CD8-positive, alpha-beta memory T cell (primary cell): ENCODE measurements at places on chromosomes 13 and 19. TPM values are rescaled to one million over a fixed set of nuclear protein-coding genes. Genes with fewer than 3 reads are reported as not detected.

GRCh38 chr19:48661711-48662090, 11.1 kb downstream of the NTN5 start:
- DNase-seq = no peak

- no peak for DNase-seq
Measured at GRCh38 chr13:32212421-32212820, 102.7 kb downstream of the ZAR1L start.

GRCh38 chr19:49017666-49018351, 918 bp upstream of the LHB start:
- DNase-seq = peak; percentile 54

GRCh38 chr13:46385946-46386345, 1.1 kb downstream of the RUBCNL start:
- DNase-seq = no peak

DNA sequence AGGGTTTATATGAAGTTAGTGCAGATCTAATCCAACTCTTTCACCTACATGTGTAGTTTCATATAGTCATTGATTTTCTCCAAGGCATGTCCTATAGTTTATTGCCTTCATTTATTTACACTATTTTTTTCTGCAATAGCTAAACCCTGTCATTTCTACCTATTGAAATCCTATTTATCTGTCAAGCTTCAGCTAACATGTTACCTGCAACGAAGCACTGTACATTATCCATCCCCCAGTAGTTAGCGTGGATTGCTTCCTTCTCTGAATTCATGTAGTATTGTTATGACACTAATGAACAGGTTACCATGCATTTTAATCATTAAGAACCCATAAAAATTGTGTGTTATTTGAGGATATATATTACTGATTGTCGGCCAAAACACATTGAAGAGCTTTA, 742.9 kb upstream of the PCDH20 start:
- DNase-seq = no peak

- DNase-seq = no peak
Measured at GRCh38 chr13:29710511-29710910, 115.0 kb upstream of the SLC7A1 start.

DNA sequence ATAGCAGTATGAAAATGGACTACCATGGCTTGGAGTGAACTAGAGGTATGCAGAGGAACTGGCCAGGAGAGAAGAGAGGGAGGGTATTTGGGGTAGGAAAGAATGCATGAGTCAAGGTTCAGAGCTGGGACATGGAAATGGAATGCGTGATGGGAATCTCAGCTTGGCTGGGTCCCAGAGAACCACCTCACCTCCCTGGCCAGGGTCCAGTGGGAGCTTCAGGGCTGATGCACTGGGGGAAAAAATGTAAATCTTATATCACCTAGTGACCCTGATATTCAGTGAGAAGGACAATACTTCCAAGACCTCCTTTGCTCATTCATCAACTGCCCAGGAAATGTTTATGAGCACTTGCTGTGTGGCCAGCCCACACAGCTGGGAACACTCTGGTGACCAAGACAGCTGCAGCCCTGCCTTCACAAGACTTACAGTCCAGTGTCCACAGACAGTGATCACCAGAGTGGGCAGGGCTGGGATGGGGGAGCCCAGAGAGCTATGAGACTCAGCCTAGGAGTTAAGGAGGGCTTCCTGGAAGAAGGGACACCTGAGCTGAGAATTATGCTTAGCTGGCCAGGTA, 12.8 kb downstream of the IGSF23 start:
- DNase-seq = no peak

- DNase-seq = no peak
Measured at GRCh38 chr13:30047154-30047874, 196.9 kb upstream of the UBL3 start.

DNA sequence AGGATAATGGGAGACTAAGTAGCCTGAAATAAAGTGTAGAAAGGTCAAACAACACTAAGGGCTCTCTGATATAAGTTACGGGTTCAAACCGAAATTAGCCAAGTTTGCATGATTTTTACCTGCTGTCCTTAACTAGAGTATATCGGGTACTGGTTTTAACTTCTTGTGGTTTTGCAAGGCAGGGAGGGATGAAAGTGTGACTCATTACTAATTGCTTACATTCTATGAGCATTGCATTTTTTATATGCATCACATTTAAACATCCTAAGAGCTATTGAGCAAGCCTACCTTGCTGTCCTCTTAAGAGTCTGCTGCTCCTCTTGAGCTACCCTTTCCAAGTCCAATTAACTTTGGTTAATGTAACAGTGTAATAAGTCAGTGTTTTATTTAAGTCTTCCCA, 415.4 kb downstream of the SLITRK5 start:
- DNase-seq = no peak

- no peak for DNase-seq
Measured at GRCh38 chr13:75566658-75567057, 17.1 kb downstream of the UCHL3 start.

DNA sequence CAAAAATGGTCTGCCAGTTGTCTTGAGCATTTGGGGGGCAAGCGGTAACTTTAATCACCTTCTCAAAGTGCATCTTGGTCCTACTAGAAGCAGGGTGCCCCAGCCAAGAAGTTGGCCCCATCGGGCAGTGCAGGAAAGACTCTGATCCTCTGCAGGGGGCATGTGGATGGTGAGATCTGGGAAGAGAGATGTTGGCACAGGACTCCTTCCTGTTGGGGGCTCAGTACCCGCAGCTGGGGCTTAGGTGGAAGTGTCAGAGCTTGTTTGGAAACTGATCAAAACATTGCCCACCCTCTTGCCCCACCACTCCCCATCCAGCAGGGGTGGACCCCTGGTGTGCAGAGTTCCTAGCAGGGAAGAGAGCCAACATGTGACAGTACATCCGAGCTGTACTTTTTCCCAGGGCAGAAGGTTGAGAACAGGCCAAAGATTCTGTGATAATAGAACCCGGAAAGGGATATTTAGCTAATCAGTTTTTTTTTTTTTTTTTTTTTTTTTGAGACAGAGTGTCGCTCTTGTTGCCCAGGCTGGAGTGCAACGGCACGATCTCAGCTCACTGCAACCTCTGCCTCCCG, 8.8 kb downstream of the RRAS start:
- no peak for DNase-seq

GRCh38 chr13:38905861-38906260, 84.8 kb downstream of the STOML3 start:
- DNase-seq = no peak

- DNase-seq = peak; percentile 50
Measured at GRCh38 chr19:34254698-34255432, 511 bp downstream of the GARRE1 start.

DNA sequence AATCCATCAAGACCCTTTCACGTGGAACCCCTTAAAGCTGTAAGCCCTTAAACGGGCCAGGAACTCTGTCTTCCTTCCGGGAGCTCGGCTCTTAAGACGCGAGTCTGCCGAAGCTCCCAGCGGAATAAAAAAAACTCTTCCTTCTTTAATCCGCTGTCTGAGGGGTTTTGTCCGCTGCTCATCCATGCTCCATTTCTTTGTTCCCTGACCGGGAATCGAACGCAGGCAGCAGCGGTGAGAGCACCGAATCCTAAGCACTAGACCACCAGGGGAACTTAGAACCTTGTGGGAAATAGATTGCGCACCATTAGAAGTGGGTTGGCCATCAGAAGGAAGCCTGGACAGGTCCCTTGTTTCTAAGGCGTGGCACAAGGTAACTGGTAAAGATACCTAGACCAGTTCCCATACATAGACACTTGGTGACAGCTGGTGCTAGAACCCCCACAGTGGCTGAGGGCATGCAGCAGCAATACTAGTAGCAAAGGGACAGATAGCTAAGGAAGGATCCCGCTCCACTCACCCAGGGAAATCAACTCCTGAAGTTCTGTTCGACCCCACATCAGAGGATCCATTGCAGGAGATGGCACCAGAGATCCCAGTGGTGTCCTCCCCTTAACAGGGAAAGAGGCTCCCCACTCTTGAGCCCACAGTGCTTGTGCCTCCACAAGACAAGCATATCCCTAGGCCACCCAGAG, 1.5 kb upstream of the RGCC start:
- DNase-seq = no peak

DNA sequence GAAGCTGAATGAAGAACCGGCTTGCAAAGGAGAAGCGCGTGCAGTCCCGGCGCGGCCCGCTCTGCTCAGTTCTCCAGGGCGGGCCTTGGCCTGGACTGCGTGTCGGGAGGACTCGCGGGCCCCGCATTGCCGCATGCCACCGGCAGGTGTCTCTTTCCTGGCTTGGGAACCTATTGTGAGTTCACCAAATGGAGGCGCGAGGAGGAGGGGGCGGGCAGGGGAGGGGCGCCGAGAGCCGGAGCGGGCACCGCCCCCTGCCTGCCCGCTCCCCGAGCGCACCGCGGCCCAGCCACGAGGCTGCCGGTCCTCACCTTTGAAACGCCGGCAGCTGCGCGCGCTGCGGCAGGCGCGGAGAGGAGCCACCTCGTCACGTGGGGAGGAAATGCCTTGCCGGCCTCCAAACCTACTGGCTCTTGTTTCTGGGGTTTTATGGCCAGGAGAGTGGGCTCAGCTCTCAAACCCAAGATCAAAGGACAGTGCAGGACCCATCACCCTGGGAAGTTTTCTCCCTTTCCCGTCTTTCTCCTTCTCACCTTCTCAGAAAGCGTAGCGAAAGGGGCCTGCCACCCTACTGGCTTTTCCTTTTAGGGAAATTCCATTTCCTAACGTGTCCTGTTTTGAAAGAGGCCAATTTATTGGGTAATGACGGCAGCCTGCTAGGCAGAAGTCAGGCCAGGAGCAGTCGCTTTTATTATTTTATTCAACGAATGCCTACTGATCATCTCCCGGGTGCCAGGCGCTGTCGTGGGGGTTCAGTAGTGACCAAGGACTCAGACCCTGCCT, 13.8 kb upstream of the UBE2L5 start:
- peak; percentile 88 for DNase-seq

DNA sequence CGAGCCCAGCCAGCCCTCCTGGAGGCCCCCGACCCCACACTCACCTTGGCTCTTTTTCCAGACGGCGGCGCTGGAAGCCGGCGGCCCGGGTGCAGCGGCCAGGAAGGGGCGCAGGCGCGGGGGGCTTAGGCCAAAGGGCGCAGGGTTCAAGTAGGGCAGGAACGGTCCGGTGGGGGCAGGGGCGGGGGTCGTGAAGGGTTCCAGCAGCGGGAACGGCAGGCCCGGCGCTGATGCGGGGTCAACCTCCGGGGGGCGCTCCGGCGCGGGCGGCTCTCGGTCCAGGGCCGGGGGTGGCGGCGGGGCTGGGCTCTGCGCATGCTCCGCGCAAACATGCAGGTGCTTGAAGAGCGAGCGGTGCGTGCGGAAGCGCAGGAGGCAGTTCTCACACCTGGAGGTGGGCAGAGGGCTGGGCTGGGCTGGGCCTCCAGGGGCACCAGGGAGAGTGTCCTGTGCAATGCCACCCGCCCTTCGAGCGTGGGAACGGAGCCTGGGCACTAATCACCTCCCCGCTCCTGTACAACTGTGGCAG, 2.3 kb downstream of the ZNF414 start:
- DNase-seq = no peak

- peak; percentile 70 for DNase-seq
Measured at GRCh38 chr19:23799321-23799720, 40.6 kb upstream of the ZNF681 start.

Gene ACP4
- not detected for total RNA-seq

Gene TBC1D4
- 50.8 TPM for total RNA-seq

Gene FGF21
- total RNA-seq = not detected

Gene KLC3
- total RNA-seq = not detected

Gene NAPSA
- total RNA-seq = 22.5 TPM

Gene SERPINE3
- total RNA-seq = not detected

Gene CGB2
- total RNA-seq = not detected

Gene LAIR1
- total RNA-seq = 13.1 TPM

Gene STK11
- 66.9 TPM for total RNA-seq

Gene CEACAM19
- 0.24 TPM for total RNA-seq

Gene BRCA2
- total RNA-seq = 14.2 TPM

Gene SPRED3
- total RNA-seq = 0.33 TPM
